Fibroblast of gingiva (primary cell): ENCODE measurements at places on chromosomes 2 and 18.

DNA sequence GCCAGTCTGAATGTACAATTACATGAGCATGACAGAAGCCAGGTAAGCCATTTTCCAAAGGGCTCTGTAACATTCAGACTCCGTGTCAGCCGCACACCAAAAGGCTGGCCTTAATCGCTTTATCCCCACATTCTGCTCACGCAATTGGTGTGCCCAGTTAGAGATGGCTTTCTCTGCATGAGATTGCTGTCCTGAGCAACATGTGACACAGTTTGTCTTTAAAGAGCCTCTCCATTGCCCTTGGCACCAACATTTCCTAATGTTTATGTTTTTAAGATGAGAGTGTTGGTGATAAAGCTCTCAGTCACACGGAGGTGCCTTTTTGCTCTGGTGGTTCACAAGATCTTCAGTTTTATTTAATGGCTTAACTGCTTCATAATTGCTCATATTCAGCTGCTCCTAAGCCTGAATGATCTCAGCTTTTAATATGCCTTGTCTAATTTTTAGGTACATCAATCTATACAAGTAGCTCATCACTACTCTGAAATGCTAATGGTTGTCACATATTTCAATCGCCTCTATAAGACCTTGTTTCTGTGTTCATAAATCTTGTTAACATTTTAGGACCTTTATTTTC is 164.8 kb upstream of the ACVR2A start:
- DNase-seq = no peak

- DNase-seq = no peak
Observed at GRCh38 chr2:159108181-159108893, 139.9 kb downstream of the TANC1 start.

- DNase-seq = no peak
Observed at GRCh38 chr2:124804014-124804940, 779.2 kb downstream of the CNTNAP5 start.

- DNase-seq = no peak
Observed at GRCh38 chr2:112705575-112705974, 15.2 kb upstream of the NT5DC4 start.

DNA sequence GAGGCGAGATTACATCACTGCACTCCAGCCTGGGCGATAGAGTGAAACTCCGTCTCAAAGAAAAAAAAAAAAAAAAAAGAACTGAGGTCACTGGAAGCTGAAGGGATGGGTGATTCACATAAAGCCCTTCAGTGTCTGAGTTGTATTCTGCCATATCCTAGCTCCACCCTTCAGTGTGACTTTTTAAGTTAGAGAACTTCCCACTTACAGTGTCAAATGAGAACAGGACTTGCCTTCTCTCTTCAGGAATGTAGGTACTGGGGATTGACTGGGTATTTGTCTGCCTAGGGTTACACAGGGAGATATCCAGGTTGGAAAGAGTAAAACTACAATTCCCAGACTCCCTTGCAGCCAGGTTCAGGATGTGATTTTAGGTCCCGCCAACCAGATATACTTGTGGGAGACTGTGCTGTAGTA is 37.9 kb downstream of the EHD3 start:
- DNase-seq = no peak

DNA sequence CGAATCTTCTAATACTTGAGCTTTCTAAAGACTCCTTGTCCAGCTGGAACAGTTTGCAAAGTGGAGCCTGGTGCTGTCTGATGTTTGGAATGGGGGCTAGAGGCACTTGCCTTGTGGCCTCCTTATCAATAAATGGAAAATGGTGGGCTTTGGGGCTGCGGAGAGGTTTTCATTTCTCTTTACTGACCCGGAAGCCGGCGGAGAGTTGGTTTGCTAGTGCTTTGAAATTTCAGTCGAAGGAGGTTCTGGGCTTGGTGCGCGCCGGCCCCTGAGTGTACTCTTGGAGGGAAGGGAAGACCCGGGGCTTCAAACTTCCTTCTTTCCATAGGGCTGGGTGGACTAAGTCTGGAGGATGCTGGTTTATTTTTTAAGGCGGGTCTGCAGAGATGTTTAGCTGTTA is 714 bp downstream of the RPIA start:
- no peak for DNase-seq

- no peak for DNase-seq
Observed at GRCh38 chr18:23353459-23353858, 99.6 kb upstream of the RIOK3 start.

DNA sequence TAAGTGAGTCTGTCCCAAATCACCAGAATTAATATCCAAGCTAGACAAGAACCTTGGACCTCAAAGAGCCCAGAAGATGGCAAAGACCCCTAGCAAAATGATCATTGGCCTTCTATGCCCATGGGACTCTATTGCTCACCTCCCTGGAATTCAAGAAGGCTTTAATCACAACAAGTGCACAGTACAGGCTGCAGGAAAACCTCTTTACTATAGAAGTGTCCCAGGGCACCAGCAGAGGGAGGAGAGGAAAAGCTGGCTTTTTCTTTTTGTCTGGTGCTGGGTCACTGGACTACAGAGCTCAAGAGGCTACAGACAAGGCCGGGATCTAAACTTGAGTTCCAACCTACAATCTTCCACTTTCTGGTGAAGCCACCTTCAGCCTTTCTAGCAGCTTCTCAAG is 88.3 kb upstream of the PPP1CB start:
- peak; percentile 52 for DNase-seq

GRCh38 chr18:77935342-77935741 is 685.7 kb downstream of the GALR1 start:
- DNase-seq = no peak

GRCh38 chr2:228675091-228675490 is 493.6 kb upstream of the SPHKAP start:
- peak; percentile 82 for DNase-seq

DNA sequence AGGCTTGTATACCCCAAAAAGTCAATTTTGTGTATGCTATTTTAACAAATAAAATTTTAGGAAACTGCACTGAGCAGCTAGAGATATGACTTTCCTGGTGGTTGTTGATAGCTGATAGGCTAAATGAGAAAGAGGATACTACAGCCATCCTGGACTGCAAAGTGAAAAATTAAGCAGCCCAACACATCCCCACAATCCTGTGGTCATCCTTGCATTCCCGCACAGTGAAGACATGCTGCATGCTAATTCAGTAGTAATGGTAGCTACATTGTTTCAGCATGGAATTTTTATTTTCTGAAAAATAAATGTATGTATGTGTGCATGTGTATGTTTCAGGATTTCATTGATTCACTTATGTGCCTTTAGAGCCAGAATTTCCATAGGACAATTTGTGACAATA is 124.2 kb upstream of the CCDC68 start:
- no peak for DNase-seq

- DNase-seq = no peak
Observed at GRCh38 chr2:234339501-234339900, 157.4 kb downstream of the ARL4C start.

DNA sequence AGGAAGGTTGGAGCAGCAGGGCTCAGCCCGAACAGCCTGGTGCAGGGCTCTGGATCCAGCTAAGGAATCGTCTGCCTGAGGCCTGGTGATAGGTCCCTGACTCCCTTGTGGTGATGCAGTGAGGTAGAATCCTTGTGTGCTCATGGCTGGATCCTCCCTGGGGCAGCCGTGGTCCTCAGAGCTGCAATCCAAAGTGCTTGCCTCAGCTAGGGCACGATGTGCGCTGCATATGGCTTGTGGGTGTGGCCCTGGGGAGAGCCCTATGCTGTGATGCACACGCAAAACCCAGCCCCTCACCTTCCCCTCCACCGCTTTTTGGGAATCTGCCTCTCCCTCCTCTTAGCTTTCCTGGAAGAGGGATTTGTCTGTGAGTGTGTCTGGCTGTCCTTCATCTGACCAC is 142.2 kb downstream of the DYSF start:
- DNase-seq = no peak

- DNase-seq = no peak
Observed at GRCh38 chr18:52679354-52679753, 339.4 kb downstream of the DCC start.

DNA sequence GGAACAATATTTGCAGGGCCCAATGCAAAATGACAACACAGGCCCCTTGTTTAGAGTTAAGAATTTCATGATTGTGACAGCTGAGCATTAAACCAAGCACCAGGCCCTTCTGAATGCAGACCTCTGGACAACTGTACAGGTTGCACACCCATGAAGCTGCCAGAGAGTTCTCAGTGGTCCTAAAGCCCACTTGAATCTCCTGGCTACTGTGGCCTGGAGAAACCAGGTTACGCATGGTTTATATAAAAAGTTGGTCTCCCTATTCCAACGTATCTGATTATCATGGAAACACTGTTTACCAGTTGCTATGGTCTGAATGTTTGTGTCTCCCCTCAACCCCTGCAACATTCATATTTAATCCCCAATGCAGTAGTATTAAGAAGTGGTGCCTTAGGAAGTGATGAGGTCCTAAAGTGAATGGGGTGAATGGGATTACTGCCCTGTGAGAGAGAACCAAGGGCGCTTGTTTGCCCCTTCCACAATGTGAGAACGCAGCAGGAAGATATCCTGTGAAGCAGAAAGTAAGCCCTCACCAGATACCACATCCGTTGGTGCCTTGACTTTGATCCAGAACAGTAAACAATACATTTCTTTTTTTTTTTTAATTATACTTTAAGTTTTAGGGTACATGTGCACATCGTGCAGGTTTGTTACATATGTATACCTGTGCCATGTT is 48.0 kb upstream of the ANXA4 start:
- no peak for DNase-seq

- no peak for DNase-seq
Observed at GRCh38 chr2:62808554-62808953, 103.0 kb downstream of the EHBP1 start.

DNA sequence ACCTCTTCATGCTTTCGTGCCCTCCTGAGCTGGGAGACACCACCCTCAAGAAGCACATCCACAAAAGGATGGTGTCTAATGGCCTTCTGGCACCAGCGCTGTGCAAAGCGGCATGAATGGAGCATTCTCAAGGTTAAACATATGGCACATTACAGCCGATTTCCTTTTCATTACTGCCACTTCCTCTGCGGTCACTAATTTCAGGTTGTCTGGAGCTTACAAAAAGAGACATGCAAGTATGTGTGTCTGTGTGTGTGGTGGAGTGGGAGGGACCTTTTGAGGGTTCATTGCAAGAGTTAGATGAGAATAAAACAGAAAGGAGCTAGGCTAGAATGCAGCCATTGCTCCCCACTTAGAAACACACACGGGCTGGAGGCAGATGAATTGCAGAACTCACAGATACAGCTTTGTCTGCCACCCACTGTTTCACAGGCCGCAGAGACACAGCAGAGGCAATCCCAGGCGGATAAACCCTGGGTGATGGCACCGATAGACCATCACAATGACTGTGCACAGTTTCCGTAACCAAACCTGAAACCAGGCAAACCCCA is 76.0 kb downstream of the TGIF1 start:
- no peak for DNase-seq

- peak; percentile 14 for DNase-seq
Observed at GRCh38 chr18:7890075-7890474, 323.0 kb downstream of the PTPRM start.

- no peak for DNase-seq
Observed at GRCh38 chr2:150358468-150358807, 129.0 kb downstream of the RND3 start.
